ENCODE measurements at places on chromosomes 1 and 21.

- DNase-seq, result no peak
Measured at GRCh38 chr1:1376551-1377226, 1.7 kb upstream of the AURKAIP1 start.

GRCh38 chr1:201054091-201054543 lies 30.6 kb upstream of the KIF21B start:
- DNase-seq, result no peak

DNA sequence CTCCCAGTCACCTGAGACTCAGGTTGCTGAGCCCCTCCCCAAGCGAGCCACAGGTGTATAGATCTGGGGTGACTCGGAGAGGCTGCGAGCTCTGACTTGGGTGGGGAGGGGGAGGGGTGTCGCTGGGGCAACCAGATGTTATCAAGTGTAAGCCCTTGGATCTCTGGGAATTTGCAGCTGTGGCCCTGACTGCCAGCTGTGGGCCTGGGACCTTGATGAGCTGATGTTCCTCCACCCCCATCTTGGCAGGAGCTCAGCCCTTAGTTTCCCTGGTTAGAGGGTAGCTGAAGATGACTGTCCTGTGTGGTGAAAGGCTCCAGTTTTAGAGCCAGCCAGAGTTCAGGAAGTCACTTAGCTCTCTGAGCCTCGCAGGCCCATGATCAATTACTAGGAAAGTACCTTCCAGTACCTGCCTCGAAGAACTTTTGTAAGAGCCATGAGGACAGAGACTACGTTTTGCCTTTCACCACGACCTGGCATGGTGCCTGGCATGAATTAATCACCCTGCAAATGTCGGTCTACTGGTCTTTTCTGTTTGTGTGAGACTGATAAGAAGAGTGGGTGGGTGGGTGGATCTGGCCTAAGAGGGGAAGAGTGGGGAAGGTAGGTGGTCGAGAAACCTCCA lies 55.8 kb downstream of the YARS1 start:
- peak; percentile 57 for DNase-seq

DNA sequence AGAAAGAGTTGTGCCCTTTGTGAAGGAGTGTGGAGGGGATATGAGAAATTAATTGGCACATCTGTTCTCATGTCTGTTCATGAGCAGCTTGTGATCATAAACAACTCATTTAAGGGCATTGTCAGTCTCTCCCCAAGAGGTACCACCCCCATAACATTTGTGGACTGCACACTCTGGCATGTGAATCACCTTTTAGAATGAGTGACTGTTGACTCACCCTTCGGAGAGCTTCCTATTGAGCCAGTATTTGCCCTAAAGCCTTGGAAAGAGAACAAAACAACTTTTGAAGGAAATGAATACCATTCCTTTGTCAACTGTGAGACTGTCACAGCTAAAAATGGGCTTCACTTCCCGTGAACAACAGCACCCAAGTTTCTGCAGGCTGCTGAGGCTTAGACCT lies 27.5 kb upstream of the MYSM1 start:
- no peak for DNase-seq

DNA sequence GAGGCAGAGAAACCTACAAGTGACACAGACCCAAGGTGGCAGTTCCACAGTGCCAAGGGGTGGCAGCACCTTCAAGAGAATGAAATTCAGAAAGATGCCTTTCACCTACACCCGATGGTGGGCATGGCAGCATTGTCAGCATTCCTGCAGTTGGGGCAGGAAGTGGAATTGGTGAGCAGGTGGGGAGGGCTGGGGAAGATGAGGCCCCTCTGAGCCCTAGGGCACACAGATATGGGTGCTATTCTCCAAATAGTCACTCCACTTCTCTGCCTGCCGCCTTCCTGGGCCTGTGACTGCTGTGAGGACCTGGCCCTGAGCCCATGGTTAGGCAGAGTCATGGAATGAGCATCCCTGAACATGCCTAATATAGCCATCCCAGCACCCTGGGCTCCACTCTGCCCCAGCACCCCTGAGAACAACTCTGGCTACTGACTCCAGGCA lies 8.3 kb downstream of the SHISA4 start:
- peak; percentile 73 for DNase-seq

- DNase-seq, result no peak
Measured at GRCh38 chr1:56320464-56321149, 258.8 kb downstream of the PLPP3 start.

DNA sequence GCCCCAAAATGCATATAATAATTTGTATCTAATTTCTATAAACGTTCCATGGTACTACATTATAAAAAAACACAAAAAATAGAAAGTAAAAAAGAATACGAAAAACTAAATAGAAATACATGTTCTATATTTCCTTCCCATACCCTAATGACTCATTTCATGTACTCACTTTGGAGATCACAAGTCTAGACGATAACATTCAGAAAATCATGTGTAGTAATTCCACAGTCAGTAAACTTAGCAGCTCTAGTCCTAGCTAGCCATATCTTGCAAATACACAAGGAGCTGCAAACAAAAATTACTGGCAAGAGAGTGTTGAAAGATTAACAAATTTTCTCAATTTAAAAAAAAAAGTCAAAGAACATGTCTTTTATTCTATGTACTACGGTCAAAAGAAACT lies 1.4 kb downstream of the GOLPH3L start:
- no peak for DNase-seq

DNA sequence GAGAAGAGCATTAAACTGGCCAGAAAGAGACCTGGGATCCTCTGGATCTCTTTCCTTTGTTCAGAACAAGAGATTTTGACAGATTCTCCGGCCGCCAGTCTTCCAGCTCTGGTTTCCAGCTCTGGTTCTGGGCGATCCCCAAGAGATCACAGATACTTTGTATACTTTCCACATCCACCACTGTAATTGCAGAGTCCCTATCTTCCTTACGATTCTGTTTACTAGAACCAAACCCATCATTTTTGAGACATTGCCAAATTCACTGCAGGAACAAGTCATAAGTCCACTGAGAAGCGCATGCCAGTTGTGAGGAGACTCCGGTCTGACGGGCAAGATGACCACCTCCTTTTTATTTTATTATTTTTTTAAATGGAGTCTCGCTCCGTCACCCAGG lies 505.2 kb downstream of the SMYD3 start:
- DNase-seq, result no peak

GRCh38 chr1:158035976-158036583 lies 42.6 kb downstream of the KIRREL1 start:
- no peak for DNase-seq

DNA sequence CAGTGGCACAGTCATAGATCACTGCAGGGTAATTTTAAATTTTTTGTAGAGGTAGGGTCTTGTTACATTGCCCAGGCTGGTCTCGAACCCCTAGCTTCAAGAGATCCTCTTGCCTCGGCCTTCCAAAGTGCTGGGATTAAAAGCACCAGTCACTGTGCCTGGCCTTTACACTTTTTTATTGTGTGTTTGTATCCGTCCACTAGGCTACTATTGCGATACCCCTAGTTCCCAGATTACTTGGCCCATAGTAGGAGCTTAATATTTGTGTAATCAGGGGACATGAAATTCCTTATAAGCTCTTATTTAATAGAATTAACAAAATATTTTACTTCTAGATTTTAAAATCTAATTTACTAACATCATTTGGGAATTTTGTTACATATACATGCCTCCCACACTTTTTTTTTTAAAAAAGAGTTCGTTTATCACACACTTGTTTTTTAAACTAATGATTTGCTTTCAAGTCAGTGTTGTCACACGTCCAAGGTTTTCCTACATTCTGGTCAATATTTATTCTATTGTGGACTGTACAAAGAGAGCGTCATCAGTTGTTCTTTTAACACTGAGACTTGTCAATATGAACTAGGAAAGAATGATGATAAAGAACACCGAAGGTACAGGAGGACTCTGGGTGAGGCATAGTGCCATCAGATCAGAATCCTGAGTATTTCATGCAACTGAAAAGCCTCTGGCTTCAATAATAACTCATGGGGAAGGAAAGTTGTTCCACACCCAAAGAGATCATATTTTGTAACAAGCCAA lies 63.7 kb downstream of the LEPR start:
- no peak for DNase-seq

DNA sequence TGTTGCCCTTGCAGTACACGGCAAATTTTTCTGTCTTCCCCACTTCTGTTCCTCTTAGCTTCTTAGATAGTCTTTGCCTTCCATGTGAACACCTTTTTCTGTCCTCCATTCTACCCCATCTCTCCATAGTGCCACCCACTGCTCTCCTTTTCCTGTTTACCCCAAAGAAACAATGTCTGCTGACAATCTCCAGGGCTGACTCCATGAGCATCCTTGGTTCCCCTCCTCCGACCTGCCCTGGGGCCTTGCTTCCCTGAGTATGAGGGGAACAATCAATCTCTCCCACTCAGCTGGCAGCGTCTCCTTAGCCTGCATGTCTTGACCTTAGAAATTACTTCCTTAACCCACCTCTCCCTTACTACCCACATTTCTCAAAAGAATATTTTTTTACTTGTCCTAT lies 12.3 kb upstream of the MYBPHL start:
- no peak for DNase-seq

DNA sequence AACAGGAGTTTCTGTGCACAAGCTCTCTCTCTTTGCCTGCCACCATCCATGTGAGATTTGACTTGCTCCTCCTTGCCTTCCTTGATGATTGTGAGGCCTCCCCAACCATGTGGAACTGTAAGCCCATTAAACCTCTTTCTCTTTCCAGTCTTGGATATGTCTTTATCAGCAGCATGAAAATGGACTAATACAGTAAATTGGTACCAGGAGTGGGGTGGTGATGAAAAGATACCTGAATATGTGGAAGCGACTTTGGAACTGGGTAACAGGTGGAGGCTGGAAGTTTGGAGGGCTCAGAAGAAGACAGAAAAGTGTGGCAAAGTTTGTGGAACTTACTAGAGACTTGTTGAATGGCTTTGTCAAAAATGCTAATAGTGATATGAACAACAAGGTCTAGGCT lies 69.1 kb upstream of the VANGL1 start:
- no peak for DNase-seq

GRCh38 chr1:71362691-71363090 lies 281.9 kb upstream of the ZRANB2 start:
- no peak for DNase-seq

- no peak for DNase-seq
Measured at GRCh38 chr1:90204780-90205179, 209.9 kb downstream of the ZNF326 start.

DNA sequence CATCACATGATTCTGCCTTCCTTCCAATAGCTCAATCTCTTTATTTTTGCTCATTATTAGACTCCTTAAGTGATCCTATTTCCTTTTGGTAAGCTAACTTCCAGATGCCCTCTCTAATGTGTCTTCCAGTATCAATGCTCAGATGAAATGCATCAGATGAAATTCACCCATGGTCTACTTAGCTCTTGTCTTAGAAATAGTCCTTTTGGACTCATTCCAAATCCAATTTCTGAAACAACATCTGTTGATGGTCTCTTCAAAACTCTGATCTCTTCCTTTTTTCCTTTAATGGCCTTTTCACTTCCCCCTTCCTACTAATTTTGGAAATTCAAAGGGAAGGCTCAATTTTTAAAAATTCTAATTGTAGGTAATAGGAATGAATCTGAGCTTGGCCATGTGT lies 81.1 kb upstream of the GREM2 start:
- no peak for DNase-seq
